ENCODE measurements at places on chromosomes 11 and 22.
A peak's percentile ranks its signal among the peaks of the same experiment; 100 is the strongest.

DNA sequence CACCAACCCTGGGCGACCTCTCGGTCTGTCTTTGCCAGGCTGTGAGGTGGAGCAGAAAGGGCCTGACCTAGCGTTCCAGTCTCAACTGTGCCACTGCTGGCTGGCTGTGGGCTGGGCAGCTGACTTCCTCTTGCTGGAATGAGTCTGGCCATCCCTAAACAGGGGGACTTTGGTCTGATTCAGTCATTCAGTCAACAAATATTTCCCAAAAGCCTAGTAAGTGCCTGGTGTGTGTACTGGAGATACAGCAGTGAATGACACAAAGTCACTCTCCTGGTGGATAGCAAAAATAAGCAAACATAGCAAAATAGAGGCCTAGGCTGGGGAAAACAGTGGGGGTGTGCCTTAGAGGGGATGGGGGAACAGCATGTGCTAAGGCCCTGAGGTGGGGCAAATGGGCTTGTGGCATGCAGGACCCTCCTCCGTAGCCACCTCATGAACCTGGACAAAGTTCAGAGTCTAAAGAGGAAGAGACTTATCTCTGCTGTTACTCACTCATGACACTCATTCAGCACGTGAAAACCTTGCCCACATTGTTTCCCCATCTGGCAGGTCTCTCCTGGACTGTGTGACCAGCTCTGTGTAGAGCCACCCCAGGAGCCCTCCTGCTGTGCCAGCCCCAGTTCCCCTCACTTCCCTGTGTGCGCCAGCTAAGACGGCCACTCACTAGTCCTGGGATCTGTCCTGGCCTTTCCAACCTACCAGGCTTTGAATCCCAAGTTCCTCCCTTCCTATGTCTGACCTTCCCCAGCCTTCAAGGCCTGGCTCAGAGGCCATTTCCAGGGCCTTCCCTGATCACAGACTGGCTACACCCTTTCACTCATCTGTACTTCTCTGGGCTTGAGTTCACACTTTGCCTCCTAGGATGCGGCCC, 4.7 kb downstream of the GUCD1 start:
- no peak for DNase-seq

DNA sequence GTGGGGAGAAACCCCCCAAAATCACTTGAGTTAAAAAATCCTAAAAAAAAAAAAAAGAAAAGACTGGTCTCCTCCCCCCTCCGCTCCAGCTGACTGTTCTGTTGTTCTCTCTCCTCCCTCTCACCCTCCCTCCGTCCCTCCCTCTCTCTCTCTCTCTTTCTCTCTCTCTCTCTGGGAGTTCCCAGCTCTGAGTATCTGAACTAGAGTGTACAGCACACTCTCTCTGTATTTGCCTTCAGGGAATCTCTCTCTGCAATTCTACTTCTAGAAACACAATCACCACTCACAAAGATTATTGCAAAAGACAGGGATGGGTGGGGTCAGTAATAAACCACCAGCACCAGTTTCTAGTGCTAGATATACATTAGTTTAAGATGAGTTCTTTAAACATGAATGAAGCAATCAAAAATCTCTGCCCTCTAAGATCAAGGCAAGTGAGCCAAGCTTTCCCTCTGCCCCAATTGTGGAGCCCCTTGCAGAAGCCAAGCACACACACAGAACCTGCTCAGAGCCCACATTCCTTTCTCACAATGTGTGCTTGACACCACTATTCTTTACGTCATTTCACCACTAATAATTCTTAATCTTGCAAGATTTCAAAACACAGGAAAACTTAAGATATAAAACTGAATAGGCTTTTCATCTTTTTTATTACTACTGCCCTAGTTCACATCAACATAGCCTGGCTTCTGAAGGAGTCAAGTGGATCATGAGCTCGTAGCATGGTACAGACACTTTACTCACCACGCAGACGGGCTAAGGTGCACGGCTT, 133.5 kb downstream of the RBFOX2 start:
- DNase-seq: peak; percentile 46

- no peak for DNase-seq
These were observed 36.8 kb upstream of the CSTF3 start for GRCh38 chr11:33197915-33198727.

DNA sequence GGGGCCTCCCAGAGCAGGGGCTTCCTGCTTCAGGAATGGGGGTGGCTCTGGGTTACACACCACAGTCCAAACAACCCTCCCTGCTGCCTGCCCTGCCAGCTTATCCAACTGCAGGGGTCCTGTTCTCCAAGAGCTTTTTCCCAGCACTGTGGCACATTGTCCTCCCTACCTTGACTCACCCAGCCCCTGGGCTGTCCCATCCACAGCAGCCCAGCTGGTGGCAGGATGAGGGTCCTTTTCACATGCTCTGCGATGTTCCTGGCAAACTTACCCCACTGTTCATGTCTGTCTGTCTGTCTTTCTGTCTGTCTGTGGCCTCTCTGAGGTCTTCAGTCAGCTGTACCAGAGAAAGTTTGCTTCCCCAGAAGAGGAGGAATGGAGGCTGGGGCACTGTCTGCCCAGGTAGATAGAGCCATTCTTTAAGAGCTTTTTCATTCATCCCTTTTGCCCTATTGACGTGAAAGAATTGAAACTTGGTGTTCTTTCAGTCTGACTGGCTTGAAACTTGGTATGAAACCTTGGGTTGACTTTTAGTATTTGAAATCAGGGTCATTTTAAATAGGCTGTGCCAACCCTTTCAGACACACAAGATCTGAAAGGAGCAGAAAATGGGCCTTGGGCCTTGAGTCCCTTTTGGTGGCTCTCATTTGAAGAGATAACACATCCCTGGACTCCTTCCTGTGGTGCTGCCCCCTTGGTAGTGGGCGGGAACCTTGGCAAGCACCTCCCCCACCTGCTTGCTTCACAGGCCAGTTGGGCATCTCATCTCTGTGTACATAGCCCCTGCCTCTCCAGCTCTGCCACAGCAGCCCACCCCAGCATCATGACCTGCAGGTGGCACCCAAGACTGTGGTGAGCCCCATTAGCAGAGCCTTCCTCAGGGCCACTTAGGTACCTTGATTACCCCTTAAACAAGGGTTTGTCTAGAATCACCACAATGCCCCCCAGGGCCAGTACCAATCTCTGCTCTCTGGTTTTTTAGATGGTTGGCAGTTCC, 74.6 kb upstream of the SUSD2 start:
- no peak for DNase-seq

DNA sequence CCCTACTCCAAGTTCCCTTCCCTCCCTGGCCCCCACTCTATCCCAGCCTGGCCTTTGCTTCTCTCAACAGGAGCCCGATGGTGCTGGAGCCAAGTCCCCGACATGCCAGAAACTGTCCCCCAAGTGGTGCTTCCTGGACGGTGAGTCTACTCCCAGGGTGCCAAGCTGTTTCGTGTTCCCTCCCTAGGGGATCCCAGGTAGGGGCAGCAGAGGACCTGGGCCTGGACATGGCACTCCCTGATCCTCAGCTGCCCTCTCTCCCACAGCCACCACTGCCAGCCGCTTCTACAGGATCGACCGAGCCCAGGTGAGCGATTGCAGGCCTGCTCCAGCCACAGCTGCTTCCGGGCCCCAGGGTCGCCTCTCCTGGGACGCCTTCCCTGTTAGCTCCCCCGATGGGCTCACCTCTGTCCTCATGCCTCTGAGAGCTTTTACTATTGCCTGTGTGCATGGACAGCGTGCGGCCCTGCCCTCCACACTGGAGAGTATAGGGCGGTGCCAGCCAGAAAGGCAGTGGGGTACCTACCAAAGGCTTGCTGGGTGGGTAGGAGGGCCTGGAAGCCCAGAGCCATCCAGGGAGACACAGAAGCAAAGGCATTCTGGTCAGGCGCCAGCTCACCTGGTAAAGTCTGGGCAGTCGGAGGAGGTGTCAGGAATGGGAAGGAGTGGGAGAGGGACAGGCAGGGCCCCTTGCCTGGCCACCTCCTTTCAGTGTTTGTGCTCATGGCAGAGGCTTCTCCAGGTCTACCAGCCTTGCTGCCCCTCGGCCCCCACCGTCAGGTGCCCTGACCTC, 5.0 kb upstream of the MDK start:
- no peak for DNase-seq

DNA sequence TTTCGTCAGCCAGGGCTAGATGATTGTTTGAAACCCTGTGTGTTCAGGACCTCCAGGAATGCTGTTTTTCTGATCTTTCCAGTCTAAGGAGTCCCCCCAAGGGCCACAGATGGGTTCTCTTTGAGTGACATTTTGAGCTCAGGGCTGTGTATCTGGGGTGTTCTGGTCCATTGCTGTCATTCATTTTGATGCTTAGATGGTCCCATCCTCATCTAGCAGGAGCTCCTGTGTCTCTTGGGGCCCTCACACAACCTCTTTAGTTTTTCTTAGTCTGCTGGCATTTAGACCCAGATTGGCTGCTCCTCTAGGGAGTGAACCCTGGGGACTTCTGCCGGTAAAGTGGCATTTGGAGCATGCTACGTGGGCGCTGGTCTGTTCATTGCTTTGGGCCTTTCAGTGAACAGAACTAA, 39.1 kb downstream of the MED15 start:
- DNase-seq: no peak

Data from GM03348 (cell line).